Naive thymus-derived CD8-positive, alpha-beta T cell (primary cell): ENCODE measurements at places on chromosomes 2 and 18.

DNA sequence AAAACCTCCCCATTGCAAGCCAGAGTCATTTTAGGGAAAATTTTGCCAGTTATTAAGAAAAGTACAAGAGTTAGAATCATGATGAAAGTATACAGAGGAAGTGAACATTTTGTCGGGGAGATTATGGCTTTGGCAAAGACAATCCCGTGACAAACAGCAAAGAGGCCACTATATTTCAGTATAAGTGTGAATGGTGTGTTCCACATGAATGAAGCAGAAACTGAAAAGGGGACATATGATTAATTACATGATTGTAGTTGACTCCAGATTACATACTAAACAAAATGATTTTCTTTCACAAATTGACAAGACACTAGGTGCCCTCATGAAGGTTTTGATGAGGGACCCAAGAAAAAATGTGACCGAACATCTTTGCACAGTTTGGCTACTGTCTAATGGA lies 42.0 kb downstream of the SP140 start:
- no peak for DNase-seq

- DNase-seq, result no peak
Observed at GRCh38 chr18:54712306-54712705, 116.0 kb upstream of the RAB27B start.

DNA sequence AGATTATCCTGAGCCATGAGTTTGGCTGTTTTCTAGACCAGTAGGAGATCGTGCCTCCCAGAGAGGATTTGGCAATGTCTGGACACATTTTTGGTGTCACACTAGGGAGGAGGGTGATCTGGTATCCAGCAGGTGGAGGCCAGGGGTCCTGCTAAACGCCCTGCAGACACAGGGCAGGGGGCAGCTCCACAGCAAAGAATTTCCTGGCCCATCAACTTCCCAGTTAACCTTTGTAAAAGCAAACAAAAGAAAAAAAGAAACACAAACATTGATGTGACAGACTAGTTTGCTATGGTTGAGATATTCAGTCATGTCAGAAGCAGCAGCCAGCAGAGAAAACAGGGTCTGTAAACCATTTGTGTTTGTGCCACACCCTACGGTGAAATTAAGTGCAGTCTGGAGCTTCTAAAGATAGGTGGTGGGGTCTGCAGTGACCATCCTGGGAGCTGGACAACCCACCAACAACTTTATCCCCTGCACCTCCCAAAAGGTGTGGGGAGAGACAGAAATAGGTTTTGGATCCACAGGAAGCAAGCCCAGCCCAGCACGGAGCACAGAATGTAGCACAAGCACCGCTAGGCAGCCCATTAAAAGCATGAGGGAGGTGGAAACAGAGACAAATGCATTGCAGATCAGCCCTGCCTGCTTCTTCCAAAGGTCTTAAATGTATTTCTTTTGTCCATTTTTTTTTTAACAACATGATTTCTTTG lies 232.5 kb downstream of the MYT1L start:
- no peak for DNase-seq

DNA sequence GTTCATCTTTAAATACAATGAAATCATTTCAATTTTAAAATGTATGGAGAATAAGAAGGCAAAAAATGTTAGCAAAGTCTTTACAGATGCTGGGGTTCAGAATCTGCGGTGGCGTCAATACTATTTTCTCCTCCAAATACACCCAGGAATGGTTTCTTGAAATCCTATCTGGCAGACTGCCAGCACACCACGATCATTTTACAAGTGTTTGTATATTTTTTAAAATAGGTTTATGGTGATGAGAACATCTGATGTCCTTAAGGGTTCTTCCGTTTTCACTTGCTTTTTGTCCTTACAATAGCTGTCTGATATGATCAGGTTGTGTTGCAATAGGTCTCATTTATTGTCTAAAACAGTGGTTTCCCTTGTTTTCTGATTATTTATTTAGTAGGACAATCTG lies 89.6 kb downstream of the CMPK2 start:
- DNase-seq, result no peak

GRCh38 chr2:224837066-224837465 lies 120.9 kb upstream of the CCDC195 start:
- no peak for DNase-seq

DNA sequence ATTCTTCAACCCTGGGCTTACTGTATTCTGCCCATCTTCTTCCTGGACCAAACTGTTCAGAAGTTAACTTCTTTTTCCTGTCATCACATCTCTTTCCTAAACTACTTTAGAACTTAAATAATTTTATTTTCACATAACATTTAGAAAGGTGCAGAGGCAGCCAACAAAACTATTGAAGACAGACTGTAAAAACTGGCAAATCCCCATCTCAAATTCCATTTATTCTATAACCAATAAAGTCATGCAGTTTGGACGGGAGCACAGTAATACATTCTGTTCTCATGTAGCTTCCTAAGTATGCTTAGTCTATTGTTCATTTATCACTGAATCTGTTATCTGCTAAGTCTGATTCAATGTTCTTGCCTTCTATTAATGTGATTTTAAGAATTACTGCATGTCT lies 99.1 kb downstream of the SMAD2 start:
- DNase-seq, result no peak

DNA sequence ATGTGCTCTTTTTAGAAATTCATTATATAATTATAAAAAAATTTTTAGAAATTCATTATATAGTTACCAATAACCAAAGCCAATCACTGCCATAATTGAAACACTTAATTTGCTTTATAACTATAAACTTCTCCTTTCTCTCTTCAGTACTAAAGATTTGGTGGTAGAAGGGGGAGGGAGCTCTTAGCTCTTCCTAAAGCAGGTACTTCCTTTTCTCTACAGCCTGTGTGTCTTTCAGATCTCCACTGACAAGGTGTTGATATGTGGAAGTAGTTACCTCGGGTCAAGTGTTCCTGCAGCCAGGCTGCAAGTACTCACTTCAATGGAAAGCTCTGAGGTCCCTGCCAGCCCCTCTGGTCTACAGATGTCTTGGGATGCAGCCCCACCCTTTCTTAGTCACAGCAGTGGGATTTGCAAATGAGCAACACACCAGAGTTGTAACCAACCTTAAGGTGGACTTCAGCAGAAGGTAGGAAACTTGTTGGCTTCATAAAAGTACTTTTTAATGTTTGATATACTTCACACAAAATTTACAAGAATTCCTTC lies 690.0 kb downstream of the ARHGAP15 start:
- no peak for DNase-seq

DNA sequence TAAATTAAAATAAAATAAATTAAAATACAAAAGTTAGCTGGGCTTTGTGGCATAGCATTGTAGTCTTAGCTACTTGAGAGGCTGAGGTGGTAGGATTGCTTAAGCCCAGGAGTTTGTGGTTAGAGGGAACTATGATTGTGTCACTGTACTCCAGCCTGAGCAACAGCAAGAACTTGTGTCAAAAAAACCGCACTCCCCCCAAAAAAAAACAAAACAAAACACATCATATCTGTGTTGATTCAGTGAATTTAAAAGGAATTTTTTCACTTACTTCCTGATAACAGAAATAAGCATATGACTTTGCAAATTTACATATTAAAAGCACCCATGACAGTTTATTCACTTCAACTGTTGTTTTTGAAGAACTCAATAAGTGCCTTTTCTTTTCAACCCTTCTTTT lies 68.1 kb upstream of the PELI1 start:
- no peak for DNase-seq

DNA sequence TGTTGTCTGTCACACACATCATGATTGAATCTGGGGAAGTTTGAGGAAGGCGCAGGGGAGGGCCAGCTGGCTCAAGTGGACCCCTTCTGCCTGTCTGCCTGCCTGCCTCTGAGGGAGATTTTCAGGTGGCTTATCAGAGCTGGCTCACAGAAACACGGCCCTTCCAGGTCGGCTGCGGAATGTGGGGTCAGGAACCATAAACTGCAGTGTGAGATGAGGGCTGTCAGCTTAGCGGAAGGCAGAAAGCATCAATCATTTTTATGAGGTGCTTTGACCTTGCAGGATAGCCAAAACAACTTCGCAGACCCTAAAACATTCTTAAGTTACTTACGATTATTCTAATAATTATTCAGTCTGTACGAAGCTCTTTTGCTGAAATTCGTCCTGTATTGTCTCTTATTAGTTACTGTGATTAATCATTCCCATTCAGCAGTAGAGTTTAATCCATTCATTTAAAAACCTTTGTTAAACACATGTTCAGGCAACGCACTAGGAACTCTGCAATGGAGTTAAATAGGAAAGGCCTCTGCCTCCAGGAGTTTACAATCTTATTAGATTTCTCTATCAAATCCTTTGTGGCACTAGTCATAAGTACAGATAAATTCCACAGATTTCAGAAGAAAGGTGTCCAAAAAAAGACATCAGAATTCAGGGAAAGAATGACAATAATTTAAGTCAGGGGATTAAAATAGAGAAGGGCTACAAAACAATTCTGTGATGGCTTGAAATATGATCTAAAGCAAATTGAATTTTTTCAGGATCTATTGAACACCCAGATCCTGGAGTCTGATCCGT lies 371.6 kb downstream of the HRH4 start:
- DNase-seq, result no peak

DNA sequence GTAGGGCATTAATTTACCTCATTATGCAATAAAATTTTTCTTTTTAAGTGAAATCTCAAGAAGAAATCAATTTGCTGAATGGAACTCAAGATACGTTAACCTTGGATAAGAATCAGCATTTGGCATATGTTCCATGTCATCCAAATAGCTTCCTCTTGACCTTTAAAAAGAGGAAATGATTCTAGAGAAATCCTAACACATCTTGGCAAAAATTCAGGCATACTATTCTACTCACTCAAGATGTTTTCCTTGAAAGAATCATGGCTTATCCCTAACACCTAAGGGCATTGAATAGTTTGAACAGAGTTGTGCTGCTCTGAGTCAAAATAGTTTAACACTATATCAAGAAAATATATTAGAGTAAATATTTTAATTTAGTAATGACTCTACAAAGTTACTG lies 678.0 kb downstream of the EPHA4 start:
- DNase-seq, result no peak

GRCh38 chr2:218083352-218083676 lies 14.3 kb downstream of the RUFY4 start:
- no peak for DNase-seq

- DNase-seq, result no peak
Observed at GRCh38 chr2:223920109-223920508, 25.0 kb downstream of the WDFY1 start.

DNA sequence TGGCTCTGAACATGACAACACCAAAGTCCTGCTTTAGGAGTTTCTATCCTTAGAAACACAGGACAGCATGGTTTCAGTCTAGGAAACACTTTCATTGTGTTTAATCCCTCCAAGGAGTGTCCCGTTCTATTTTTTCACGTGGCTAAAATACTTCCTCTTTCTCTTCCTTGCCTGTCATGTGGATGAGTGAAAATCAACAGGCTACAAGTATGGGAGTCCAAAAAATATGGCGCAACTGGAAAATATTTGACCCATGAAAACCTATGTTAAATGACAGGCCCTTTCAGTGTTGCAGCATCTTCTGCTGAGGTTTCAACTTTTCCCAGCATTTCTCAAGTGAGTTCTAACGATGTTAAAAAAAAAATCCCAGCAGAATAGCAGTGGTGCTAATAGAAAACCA lies 146.3 kb downstream of the LAMA3 start:
- DNase-seq, result no peak

GRCh38 chr2:117717072-117717471 lies 97.4 kb upstream of the DDX18 start:
- DNase-seq, result no peak

- DNase-seq, result no peak
Observed at GRCh38 chr2:71948781-71949536, 198.7 kb downstream of the CYP26B1 start.

GRCh38 chr2:23200068-23200786 lies 184.8 kb upstream of the KLHL29 start:
- no peak for DNase-seq

DNA sequence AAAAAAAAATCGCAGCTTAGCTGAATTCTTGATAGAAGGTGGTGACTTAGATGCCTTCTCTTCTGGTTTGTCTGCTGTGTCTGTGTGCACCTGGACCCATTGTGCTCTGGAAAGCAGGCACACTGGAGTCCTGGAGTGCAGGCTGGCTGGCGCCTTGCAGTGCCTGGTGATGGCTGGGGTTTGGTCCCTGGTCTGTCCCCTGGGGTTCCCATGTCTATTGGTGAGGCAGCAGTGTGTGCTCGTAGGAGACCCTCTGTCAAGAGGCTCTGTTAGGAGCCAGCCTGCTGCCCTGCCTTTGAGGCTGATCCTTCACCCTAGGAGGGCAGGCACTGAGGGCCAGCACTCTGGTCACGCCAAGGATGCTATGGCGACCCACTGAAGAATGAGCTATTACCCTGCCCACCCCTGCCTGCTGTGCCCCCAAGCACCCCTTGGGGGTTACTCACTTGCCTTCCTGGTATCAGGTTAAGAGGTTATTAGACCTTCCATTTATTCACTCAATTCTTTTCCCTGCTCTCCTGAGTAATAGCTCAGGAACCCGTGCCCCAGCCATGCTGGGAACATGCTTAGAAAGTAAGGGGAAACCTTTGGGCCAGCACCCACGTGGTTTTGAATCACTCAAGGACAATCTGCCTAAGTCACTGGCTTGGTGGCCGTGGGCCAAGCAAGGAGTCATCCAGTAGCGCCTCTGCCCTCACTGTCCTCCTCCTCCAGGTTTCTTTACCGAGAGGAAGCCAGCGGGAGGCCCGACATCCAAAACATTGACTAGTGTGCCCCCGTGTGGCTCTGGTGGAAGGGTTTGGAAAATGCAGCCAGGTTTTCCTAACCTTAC lies 284.5 kb downstream of the PRKCE start:
- DNase-seq, result peak; percentile 14

DNA sequence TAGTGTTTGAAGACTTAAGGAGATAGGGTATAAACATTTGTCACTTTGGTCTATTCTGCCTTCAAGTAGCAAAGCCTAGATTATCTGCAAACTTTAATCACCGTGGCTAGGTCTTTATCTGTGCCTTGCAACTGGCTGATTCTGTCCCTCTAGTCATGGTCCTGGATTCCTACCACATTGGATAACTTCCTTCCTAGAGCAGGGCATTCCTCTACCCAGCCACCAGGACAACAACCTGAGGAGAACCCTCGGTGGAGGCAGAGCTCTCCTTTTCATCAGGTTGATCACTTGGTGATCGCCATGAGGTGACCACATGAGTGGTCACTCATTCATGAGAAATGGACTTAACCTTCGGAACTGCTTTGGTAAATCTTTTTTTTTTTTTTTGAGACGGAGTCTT lies 25.3 kb upstream of the PTPRM start:
- no peak for DNase-seq

GRCh38 chr2:54634564-54635511 lies 88.6 kb upstream of the EML6 start:
- DNase-seq, result no peak

DNA sequence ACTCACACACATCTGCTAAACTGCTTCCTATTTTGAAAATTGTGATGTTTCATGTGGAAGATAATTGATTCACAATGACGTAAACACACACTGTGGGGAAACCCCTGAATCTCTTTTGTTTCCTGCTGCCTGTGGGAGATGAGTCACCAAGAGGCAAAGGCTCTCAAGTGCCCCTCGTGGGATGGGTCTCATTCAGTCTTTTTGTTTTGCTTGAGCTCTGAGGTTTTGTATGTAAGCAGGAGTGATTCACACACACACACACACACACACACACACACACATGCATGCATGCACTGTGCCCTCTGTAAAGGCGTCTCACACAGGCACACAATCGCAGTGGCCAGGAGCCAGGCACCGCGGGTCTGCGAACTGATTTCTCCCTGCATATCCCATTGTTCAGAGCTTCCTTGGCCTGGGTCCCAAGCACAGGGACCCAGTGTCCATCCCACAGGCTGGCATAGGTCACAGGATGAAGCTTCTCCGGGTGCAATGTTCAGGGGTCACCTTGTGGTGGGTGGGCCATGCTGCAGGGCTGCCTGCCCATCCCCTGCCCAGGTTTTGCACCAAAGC lies 12.1 kb upstream of the ARHGEF4 start:
- peak; percentile 66 for DNase-seq

- no peak for DNase-seq
Observed at GRCh38 chr2:96763511-96764252, 3.0 kb downstream of the CNNM4 start.
